ENCODE measurements at places on chromosomes 12 and 14.

DNA sequence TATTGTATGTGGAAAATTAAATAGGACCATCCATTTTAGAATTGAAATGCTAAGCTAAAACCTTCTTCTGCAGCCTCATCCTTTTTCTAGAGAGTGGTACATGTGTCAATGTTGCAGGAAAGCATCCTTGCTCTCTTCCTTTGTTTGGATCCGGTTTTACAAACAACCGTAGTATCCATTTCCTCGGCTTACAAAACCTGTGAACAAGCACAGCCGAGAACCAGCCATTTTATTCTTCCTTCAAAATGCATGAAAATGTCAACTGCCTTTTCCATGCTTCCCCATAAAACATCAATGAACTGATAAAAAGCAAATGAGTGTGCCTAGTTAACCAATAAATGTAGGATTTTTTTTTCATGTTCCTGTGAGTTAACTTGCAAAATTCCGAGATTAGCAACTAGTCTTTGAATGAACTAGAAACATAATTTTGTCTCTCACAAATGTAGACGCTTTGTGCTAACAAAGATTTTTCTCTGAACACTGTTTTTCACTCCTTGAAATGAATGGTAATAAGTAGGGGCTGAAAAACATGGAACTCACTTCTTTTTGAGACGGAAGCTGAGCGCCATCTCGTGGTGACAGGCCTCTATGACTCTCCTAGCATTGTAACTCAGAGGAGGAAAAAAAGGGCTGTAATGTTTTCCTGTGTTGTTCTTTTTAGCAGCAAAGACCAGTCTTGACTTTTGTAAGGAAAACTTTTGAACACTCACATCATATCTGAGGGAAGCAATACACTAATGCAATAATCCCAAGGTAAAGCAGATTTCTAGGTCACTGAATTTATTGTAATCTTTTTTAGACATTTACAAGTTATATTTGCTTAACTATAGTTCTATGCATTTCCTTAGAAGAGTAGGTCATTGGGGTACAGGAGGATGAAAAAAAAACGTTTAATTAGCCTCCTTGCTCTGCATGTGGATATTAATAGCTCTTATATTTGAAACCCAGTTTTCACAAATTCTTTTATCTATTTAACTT, 157.4 kb upstream of the FOXG1 start:
- no peak for DNase-seq

- DNase-seq, result no peak
These were observed 29.8 kb downstream of the FNTB start for GRCh38 chr14:65016471-65016870.

DNA sequence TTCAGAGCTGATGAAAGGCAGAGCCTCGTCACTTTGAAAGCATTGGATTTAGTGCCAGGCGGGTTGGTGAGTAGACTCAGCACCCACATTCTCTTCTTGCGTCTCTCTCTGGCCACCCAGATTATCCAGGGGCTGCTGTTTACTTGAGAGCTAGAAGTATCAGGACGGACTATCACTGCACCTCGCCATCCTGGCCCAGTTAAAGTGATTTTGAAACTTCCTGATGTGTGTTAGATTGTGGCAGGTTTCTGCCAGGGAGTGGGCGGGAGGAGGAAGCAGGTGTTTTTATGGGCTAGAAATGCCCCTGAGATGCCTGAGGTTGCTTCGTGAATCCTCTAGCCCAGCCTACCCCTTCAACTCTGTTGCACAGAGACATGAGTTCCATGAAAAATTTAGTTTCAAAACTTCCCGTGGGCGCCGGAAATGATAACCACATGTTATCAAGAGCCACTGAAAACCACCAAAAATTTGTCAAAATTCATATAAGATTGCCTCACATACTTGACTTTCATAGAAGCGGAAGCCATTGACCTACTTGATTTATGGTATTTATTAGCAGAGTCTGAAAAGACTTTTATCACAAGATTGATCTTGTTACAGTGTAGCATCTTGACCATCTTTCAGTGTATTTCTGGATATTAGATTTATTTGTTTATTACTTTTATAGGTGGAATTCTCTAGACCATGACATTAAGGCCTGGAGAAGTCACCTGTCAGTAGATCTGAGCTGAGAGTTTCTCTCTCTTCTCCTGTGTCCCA, 466.0 kb downstream of the RAD51B start:
- DNase-seq, result peak; percentile 60

GRCh38 chr12:26112703-26113147, 12.1 kb downstream of the BHLHE41 start:
- no peak for DNase-seq
